ENCODE measurements at places on chromosomes 7 and 10.

DNA sequence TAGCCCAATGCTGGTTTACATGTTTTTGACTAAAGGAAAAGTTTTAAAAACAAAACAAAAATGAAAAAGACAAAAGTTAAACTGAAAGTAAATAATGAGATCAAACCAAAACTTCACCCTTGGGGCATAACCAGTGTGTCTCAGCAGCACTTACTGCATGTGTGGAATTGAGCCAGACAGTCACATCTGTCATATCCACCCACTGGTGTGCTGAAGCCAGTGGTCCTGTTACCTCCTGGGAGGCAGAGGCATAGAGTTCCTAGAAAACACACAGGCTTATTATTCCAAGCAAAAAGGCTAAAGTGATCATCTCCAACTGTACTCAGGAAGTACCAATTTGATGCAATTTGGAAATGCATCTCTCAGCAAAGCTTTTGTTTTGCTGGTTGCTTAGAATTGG is 40.4 kb downstream of the ASAH2 start:
- no peak for DNase-seq

DNA sequence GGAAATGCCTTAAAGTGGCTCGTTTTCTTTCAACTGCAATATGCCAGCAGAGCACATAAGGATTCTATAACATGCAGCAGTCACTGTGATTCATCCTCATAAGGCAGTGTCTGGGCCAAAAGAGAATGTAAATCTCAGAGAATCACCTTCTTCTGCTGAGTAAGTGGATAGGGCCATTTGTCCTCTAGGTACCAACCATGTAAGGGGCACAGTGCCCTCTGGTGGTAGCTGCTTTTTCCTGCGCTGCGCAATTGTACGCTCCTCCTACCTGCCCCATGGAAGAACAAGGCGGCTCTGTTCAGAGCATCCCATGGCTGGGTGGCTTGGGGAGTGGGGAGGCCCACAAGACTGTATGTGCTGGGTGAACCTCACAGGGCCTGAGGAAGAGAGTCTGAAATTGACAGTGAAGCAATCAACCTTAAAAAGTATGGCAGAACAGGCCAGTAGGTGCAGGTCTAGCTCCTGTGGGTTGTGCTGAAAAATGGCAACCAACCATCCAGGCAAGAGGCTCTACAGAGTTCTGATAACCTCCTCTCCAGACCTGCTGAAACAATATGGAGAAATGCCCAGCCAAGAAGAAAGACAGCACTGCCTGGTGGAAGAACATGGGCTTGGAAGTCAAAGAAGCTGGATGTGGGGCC is 78.6 kb upstream of the C10orf90 start:
- peak; percentile 37 for DNase-seq

GRCh38 chr10:119687192-119688032 is 36.2 kb downstream of the BAG3 start:
- DNase-seq = no peak

DNA sequence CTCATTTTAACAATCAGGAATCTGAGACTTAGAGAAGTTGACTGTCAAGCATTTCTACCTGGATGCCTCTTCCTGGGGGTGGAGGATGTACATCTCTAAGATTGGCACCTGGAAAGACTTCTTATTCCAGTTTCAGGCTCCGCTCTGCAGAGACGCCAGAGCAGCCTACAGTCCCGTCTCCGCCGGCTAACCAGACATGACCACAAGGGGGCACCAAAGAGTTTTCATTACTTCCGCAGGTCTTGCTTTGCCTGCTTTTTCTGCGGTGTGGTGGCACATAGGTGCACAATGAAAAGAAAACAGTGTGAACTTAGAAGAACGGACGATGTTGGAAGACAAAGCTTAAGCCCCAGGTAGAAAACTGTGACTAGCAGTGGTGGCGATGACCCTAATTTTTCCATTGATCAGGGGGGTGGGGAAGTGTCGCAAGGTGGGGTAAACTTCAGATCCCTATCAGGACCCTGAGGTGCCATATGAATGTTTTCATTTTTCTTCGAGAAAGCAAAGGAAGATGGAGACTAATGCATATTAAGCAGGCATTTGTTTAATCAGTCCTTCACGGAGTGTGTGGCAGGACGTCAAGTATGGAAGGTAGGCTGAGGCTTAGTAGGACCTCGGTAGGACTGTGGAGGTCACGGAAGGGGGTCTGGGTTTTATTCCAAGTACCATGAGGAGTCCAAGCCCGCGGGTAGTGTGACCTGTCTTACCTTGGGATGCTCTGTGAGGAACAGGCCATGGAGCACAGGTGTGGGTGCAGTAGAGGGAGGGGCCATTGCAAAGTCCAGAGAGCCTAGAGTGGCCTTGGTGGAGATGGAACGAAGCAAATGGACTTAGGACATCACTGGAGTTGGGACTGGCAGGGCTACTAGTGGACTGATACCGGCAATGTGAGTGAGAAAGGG is 60.1 kb upstream of the SORCS3 start:
- peak; percentile 64 for DNase-seq

- DNase-seq = no peak
Measured at GRCh38 chr10:74153123-74153522, 2.1 kb downstream of the ADK start.

All from HTR-8/SVneo (cell line).